CD8-positive, alpha-beta memory T cell (primary cell): ENCODE measurements at places on chromosomes 11 and 22. TPM values are rescaled to one million over a fixed set of nuclear protein-coding genes. Genes with fewer than 3 reads are reported as not detected.

DNA sequence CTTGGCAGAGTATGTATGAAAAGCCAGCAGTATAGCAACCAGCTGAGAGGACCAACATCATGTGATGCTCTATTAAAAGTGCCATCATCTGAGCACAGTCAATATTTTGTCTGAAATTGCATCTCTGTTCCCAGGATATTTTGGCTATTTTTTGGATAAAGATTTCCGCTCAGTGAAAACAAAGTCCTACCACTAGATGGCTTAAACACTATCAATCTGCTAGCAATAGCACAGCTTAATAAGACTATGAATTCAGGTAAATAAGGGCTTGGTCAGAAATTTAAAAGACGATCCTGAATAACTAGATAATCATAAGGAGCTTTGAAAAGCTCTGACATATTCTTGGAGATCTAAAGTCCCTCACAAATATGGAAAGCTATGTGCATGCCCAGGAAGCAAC is 74.4 kb downstream of the MS4A13 start:
- no peaks in the 10 kb centered on the region for H3K27me3 ChIP-seq
- H3K4me1 ChIP-seq = no peaks in the 10 kb centered on the region
- H3K4me3 ChIP-seq = no peak overlapping the region
- H3K27ac ChIP-seq = no peak overlapping the region

DNA sequence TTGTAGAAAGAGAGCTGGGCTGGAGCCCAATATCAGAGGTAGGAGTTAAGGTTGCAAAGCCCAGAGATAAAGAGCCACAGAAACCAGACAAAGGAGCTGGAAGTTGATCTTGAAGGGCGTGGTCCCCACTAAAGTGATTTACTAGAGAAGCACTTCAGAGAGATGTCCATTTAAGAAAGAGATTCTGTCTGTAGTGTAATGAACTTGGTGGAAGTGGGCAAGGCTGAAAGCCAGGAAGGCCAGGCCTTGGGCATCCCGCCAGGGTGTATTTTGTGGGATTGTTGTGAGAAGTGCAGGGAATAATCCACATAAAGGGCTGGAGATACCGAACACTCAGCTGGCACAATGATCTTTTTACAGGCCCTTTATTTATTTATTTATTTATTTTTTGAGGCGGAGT is 1398.8 kb downstream of the TBC1D22A start:
- no peak overlapping the region for H3K4me3 ChIP-seq
- no peaks in the 10 kb centered on the region for H3K4me1 ChIP-seq
- H3K27me3 ChIP-seq = no peaks in the 10 kb centered on the region
- H3K36me3 ChIP-seq = no peaks in the 10 kb centered on the region
- no peak overlapping the region for H3K27ac ChIP-seq

DNA sequence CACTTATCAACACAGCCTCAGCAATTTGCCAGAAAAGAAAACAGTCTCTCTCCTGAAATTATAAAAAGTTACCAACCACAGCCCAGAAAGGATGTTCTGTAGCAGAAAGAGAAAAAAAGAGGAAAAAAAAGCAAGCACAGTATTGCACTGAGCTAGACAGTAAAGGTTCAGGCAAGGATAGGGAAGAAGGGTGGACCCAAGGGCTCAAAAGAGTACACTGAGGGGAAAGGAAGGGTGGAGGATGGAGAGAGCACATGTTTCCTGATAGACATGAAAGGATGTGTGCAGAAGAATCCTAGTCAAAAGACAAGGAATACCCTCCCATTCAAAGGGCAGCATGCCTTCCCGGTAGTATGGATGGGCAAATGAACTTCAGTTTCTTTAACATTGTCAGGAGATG is 59.1 kb downstream of the RRAS2 start:
- peaks cover 6% of the 10 kb centered on the region for H3K4me1 ChIP-seq
- no peak for DNase-seq
- no peaks in the 10 kb centered on the region for H3K27me3 ChIP-seq

DNA sequence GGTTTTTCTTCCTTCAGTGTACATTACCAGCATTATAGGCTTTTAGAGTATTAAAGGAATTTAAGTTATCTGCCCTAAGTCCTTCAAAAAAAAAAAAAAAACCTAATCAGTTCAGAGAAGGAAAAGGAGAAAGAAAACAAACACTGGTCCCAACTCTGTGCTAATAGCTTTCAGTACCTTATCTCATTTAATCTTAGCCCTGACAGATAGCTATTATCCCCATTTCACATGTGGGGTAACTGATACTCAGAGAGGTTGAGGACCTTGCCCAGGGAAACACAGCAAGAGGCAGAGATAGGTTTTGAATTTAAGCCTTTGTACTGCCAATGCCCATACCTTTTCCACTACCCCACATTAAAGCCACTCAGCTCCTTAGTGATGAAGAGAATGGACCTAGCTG is 43.4 kb downstream of the FAT3 start:
- H3K4me3 ChIP-seq = no peak overlapping the region
- H3K27me3 ChIP-seq = no peaks in the 10 kb centered on the region
- no peaks in the 10 kb centered on the region for H3K36me3 ChIP-seq

GRCh38 chr11:115409691-115410220 is 94.5 kb downstream of the CADM1 start:
- H3K27ac ChIP-seq = no peak overlapping the region
- H3K4me1 ChIP-seq = no peaks in the 10 kb centered on the region
- no peak for DNase-seq
- no peaks in the 10 kb centered on the region for H3K36me3 ChIP-seq
- no peak overlapping the region for H3K4me3 ChIP-seq

GRCh38 chr11:45906965-45907611 is at the start of gene FREY1:
Gene FREY1, minus strand, starts transcription at chr11:45907271. Its CDS starts 26 bp downstream, at chr11:45907245.
- no peaks in the 10 kb centered on the region for H3K4me1 ChIP-seq
- no peaks in the 10 kb centered on the region for H3K27me3 ChIP-seq
- H3K36me3 ChIP-seq = peaks cover 11% of the 10 kb centered on the region
- H3K27ac ChIP-seq = no peak within 1 kb of the TSS

DNA sequence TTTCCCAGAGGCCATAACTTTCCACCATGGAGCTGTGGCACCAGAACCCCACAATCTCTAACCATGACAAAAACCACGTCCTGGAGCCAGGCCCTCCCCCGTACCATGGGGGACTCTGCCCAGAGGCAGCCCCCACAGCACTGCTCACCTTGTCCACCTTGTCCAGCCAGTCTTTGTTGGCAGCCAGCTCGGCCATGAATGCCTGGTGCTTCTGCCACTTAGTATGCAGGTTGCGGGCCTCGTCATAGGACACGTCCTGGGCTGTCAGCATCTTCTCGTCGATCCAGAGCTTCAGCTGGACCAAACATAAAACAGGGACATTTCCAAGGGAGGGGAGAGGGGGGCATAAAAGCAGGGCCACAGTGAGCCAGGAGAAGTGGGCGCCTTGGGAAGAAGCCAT is 20.8 kb upstream of the RBM4B start:
- H3K36me3 ChIP-seq = no peaks in the 10 kb centered on the region
- no peak for DNase-seq
- H3K4me1 ChIP-seq = no peaks in the 10 kb centered on the region
- no peaks in the 10 kb centered on the region for H3K27me3 ChIP-seq

- H3K36me3 ChIP-seq = peaks cover 3% of the 10 kb centered on the region
- no peaks in the 10 kb centered on the region for H3K27me3 ChIP-seq
- no peak overlapping the region for H3K4me3 ChIP-seq
- peaks cover 6% of the 10 kb centered on the region for H3K4me1 ChIP-seq
These were observed 50.3 kb downstream of the COPB1 start for GRCh38 chr11:14449302-14449714.

GRCh38 chr11:7585816-7586215 is 72.0 kb downstream of the PPFIBP2 start:
- no peak overlapping the region for H3K4me3 ChIP-seq
- no peaks in the 10 kb centered on the region for H3K27me3 ChIP-seq
- H3K27ac ChIP-seq = no peak overlapping the region
- no peaks in the 10 kb centered on the region for H3K4me1 ChIP-seq
- no peak for DNase-seq

DNA sequence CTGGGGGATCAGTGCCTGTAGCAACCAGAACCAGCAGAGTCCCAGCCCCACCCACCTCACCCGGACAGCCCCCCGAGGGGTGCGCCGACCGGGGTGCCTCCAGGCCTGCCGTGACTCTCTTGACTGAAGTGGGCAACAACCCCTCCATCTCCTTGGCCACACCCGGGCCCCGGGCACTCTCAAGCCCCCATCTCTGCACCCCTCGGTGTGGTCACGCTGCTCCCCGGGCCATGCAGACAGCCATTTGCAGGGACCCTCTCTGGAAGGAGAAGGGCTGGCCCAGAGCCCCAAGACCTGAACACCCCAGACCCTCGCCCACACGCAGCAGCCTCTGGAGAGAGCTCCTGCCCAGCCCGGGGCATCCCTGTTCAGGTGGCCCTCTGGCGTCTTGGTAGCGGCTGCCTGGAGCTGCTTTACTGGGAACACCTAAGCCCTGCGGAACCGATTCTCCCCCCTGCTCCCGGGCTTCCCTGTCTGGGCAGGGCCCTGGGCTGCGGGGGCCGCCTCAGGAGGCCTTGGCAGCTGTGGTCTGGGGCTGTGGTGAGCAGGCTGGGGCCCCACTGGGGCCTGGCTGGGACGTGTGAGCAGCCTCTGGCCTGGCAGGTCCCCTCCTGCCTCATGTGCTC is 84.9 kb downstream of the WNT7B start:
- no peaks in the 10 kb centered on the region for H3K27me3 ChIP-seq
- no peak overlapping the region for H3K27ac ChIP-seq
- H3K4me1 ChIP-seq = no peaks in the 10 kb centered on the region
- H3K4me3 ChIP-seq = no peak overlapping the region

DNA sequence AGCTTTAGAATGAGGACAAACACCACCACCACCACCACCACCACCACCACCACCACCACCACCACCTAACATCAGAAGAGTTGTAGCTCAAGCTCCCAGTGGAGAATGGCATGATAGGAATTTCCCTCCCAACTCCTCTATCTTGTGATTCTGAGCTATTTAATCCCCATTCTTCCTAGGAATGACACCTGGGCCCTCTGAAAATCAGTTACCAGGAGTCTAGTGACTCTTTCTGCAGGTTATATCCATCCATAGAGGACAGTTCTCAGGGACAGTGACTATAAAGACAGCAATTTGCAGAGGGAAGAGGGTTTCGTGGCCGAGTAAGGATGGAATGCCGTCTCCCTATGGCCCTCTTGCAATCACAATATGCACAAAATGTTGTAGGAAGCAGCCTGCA is 27.8 kb downstream of the MYH9 start:
- peaks cover 98% of the 10 kb centered on the region for H3K4me1 ChIP-seq
- no peak overlapping the region for H3K4me3 ChIP-seq
- H3K27me3 ChIP-seq = no peaks in the 10 kb centered on the region
- DNase-seq = no peak
- no peak overlapping the region for H3K27ac ChIP-seq
- peaks cover 6% of the 10 kb centered on the region for H3K36me3 ChIP-seq

DNA sequence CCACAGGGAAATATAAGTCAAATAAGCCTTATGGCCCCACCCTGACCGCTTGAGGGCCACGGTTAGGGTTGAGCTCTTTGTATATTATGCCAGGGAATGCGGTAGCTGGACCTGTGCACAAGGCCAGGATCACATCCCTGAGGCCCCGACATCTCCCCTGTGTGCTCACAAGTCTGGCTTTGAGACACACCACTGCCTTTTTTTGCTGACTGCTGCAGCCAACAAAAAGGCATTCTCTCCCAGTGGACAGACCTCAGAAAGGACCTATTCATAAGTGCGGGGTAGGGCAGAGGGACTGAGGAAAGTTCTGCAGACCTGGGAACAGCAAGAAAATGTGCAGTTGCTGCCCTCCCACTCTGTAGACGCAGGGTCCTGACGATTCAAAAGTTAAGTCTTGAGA is 3.4 kb upstream of the SIDT2 start:
- H3K27me3 ChIP-seq = no peaks in the 10 kb centered on the region
- no peak for DNase-seq
- peaks cover 18% of the 10 kb centered on the region for H3K4me1 ChIP-seq
- no peak overlapping the region for H3K4me3 ChIP-seq
- H3K36me3 ChIP-seq = no peaks in the 10 kb centered on the region
- no peak overlapping the region for H3K27ac ChIP-seq

DNA sequence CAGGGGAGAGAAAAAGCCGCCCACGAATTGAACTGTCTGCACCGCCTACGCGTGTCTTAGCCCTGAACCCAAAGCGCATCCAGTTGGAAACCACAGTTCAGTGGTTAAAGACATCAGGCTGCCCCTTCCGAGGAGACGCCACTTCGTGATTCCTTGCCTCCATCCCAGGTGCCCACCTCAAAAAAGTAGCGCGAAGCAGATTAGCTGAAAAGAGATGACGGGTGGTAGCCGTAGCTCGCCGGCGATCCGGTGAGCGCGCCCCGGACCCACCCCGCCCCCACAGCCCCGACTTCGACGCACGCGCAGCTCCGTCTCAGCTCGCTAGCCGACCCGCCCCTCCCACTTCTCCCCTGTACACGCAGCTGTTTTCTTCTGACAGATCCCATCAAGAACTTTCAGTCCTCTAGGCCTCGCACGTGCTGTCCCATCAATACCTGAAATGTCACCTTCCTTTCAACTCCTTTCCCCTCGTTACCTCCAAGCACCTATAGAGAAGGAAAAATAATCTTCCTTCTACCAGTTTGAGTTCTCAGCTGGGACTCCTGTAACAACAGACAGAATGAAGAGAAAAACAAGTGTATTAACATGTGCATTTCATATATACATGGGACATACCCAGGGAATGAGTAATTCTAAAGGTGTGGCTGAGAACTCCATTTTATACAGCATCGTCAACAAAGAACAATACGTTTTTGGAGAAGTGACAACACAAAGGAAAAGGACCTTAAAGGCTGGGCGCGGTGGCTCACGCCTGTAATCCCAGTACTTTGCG is 49.5 kb downstream of the OR4D9 start:
- peak; percentile 73 for DNase-seq
- no peaks in the 10 kb centered on the region for H3K36me3 ChIP-seq
- no peaks in the 10 kb centered on the region for H3K27me3 ChIP-seq

DNA sequence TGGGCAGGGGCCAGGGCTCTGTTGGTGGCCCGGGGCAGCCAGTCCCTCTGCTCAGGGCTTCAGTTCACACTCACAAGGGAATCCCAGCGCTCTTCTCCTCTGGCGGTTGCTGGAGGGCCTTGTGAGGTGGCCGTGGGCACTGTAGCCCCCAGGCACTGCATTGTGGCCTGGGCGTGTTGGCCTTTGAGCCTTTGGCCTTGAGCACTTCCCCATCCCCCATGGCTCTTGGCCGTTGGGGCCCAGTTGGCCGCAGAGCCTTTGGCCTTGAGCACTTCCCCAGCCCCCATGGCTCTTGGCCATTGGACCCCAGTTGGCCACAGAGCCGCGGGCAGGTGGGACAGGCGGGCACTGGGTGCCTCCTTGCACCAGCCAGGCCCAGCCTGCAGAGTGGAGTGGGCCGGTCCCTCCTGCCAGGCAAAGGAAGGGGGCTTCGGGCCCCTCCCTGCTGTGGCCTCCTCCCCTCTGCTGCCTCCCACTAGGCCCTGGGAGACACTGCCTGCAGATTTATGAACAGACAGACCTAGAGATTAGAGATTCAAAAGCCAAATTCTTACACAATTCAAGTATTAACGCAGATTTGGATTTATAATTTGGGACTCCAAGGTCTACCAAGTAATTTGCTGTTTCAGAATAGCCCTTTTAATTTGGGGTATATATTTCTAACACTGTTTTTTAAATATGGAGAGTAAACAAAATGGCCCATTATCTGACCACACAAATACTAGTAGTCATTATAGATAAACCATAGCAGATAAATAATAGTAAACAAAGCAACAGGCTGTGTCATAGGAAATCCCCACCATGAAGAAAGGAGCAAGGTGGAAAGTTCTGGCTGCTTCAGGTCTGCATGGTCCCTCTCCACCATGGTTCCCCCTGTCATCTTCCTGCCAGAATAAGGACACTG is 18.2 kb upstream of the TXNRD2 start:
- no peaks in the 10 kb centered on the region for H3K27me3 ChIP-seq
- H3K4me1 ChIP-seq = peaks cover 20% of the 10 kb centered on the region
- H3K27ac ChIP-seq = peak overlapping the region; percentile 69

SCARF2 gene
- 0.50 TPM for total RNA-seq

YPEL4 gene
- total RNA-seq = 1.0 TPM

CDC42BPG gene
- total RNA-seq = 0.66 TPM

BIRC3 gene
- total RNA-seq = 199 TPM

GRAP2 gene
- 41.8 TPM for total RNA-seq

OR10A2 gene
- total RNA-seq = not detected

SCGB2A2 gene
- not detected for total RNA-seq

VSTM5 gene
- total RNA-seq = not detected

SHANK3 gene
- 0.07 TPM for total RNA-seq

MPPED1 gene
- not detected for total RNA-seq

DLG2 gene
- 1.3 TPM for total RNA-seq
